Activated T-cell treated with anti-CD3 and anti-CD28 coated beads for 4 hours (primary cell): ENCODE measurements at places on chromosomes 6 and 20.

DNA sequence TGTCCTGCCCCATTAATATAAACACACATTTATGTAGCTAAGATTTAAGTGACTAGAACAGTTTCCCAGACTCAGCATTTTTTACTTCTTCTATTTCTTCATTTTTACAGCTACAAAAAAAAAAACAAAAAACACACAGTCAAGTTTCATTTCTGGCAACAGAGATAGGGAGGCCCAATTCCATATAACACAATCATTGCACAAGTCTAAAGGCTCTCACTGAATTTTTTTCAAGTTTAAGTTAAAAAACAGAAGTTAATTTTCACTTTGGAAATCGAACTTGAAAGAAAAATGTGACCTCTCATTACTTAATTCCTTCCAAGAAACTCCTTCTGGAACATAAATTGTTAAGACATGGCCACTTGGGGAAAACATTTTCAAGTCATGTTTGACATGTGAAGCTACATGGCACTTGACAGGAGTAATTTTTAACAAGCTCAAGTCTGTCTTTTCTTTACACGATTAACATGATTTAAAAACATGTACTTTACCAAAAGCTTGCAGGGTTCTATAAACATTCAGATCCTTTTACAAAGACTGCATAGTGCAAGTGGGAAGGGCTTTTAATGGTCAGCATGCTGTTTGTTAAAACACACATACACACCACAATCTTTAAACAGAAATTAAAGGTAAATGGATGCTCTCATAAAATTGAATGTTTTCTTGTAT is 100.1 kb upstream of the CCDC28A start:
- no peak for DNase-seq

DNA sequence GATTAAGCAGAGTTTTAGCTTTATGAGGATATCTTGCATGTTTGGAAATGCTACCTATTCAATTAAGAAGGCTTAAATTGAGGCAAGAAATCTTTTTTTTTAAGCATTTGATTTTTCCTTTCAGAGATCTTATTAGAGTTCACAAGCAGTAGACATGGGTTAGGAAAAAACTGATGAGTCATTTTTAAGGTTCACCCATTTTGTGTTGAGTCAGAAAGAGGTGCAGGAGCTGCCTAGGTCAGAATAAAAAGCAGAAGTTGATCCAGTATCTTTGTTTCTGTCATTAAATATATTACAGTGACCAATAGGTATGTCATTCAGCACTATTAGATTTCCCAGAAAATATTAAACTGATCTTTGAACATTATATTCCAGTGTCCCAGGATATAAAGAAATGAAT is 306.8 kb downstream of the LMBRD1 start:
- DNase-seq = no peak

DNA sequence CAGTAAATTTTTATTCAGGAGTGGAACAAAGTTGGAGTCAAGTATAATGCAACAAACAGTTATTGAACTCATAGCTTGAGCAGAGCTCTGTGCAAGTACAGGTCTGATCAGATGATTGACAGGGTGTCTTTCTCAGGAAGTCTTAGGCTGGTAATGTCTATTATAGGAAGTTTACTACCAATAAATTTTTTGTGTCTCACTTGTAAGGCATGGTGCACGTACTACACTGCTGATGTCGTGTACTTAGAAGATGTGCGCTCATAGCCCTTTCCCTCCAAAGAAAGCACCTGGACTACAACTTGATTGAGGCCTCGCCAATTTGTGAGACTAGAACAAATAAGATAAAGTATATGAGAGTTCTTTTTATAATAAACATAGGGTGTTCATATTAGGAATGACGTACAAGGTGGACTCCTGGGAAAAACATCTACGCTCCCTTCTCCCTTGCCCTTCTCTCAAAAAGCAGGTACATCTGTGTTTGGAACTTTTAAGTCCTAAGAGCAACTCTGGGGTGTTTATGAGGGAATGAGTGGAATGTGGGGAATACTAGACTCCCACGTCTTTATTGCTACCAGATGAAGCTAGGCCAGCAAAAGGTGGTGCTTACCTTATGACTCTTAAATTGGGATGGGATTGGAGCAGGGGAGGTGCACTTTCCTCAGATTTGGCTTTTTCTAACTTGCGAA is 1.5 kb downstream of the NDUFAF5 start:
- DNase-seq = no peak

DNA sequence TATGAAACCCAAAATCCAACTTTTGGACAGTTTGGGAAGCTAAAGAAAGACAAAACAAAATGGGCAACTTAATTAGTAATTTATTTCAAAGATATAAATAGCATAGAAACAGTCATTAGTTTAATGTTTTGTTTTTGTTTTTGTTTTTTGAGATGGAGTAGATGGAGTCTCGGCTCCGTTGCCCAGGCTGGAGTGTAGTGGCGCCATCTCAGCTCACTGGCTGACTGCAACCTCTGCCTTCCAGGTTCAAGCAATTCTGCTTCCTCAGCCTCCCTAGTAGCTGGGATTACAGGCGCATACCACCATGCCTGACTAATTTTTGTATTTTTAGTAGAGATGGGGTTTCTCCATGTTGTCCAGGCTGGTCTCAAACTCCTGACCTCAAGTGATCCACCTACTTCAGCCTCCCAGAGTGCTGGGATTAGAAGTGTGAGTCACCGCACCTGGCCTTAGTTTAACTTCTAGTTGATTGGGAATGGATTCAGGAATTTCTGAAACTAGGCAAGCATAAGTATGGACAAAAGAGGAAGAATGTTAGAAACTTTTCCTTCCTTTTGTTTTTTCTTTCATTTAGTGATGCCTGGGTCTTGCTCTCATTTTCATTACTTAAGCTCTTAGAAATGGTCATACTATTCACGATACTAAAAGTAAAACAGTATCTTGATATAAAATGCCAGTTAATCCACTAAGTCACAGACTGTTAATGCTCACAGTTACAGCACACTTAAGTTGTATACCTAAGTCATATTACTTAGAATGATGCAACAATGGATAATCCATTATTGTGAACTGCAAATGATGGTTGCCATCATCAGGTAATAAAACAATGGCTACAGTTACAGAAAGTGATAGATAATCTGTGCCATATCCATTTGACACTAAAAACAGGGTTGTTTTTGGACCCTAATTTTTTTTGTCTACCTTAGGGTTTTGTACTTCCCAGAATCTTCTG is 8.2 kb downstream of the SENP6 start:
- no peak for DNase-seq

DNA sequence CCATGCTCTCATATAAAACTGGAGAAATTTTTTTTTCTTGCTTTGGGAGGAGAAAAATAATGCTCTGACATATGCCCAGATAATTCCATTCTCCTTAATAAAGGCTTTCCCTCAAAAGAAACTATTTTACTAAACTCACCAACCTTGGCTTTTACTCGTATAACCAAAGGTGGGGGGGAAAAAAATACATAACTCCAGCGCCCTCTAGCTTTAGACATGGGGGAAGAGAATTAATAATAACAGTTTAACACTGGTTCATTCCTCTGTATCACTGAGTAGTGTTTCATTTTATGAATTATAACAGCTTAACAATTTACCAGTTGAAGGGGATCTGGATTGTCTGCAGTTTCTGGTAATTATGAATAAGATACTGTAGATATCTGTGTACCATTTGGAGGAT is 1226.1 kb downstream of the GRIK2 start:
- DNase-seq = no peak

GRCh38 chr6:164505425-164505824 is 804.0 kb downstream of the C6orf118 start:
- DNase-seq = no peak

GRCh38 chr6:114020196-114020595 is 49.2 kb upstream of the HDAC2 start:
- DNase-seq = no peak

- DNase-seq = no peak
These were observed 32.9 kb downstream of the ASXL1 start for GRCh38 chr20:32391003-32391402.

- DNase-seq = no peak
These were observed 281.7 kb upstream of the PRDM1 start for GRCh38 chr6:105804424-105804823.

DNA sequence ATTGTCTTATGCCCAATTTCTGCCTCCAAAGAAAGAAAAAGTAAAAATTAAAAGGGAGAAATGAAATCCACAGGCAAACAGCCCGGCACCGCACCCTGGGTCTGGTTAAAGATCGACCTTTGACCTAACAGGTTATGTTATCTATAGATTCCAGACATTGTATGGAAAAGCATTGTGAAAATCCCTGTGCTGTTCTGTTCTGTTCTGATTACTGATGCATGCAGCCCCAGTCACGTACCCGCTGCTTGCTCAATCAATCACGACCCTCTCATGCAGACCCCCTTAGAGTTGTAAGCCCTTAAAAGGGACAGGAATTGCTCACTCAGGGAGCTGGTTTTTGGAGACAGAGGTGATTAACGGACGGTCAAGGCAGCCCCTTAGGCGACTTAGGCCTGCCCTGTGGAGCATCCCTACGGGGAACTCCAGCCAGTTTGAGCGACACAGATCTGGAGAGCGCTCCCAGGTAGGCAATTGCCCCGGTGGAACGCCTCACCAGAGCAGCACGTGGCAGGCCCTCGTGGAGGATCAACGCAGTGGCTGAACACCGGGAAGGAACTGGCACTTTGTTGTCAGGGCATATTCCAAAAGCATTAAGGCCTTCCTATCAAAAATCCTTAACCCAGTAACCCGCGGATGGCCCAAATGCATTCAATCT is 12.0 kb upstream of the HFE start:
- DNase-seq = no peak

GRCh38 chr20:57180954-57181353 is 85.5 kb downstream of the BMP7 start:
- no peak for DNase-seq

GRCh38 chr6:156950531-156950930 is 173.4 kb downstream of the ARID1B start:
- DNase-seq = no peak

DNA sequence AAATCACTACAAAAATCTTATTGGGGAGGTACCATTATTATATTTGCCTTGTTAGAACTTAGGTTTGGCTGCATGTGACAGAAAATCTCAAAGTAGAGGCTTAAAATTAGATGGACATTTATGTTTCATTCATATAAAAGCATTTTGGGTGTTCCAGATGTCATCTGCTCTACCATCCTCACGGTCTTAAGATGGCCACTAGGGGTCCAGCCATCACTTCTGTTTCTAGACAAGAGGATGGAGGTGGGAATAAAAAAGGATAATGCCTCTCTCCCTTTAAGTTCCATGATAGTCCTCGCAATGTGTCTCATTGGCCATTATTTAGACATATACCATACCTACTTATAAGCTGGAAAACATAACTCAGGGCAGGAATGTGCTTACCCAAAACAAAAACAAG is 929.5 kb downstream of the KIF16B start:
- no peak for DNase-seq

GRCh38 chr6:161686655-161687054 is 412.8 kb upstream of the AGPAT4 start:
- no peak for DNase-seq
